ENCODE measurements at places on chromosomes 7 and 10. TPM values are rescaled to one million over a fixed set of nuclear protein-coding genes. Genes with fewer than 3 reads are reported as not detected.

GRCh38 chr10:11275651-11276050 is 258.0 kb downstream of the CELF2 start:
- DNase-seq, result no peak

GRCh38 chr7:106915873-106916272 is 50.8 kb downstream of the PIK3CG start:
- DNase-seq, result no peak

- no peak for DNase-seq
These were observed 140.8 kb upstream of the NFE2L3 start for GRCh38 chr7:26011039-26011696.

WDFY4 gene
- total RNA-seq, result not detected

TAS2R41 gene
- not detected for total RNA-seq
